ENCODE measurements at places on chromosomes 3 and 15. TPM values are rescaled to one million over a fixed set of nuclear protein-coding genes. Genes with fewer than 3 reads are reported as not detected.

Gene IL17RB
- not detected for total RNA-seq

Gene PCSK6
- total RNA-seq, result 12.3 TPM

Gene DZIP1L
- 0.77 TPM for total RNA-seq

Gene NPRL2
- 17.1 TPM for total RNA-seq

Gene ADCY5
- total RNA-seq, result not detected
